ENCODE measurements at places on chromosomes 3 and 15. TPM values are rescaled to one million over a fixed set of nuclear protein-coding genes. Genes with fewer than 3 reads are reported as not detected.
A peak's percentile ranks its signal among the peaks of the same experiment; 100 is the strongest.

DNA sequence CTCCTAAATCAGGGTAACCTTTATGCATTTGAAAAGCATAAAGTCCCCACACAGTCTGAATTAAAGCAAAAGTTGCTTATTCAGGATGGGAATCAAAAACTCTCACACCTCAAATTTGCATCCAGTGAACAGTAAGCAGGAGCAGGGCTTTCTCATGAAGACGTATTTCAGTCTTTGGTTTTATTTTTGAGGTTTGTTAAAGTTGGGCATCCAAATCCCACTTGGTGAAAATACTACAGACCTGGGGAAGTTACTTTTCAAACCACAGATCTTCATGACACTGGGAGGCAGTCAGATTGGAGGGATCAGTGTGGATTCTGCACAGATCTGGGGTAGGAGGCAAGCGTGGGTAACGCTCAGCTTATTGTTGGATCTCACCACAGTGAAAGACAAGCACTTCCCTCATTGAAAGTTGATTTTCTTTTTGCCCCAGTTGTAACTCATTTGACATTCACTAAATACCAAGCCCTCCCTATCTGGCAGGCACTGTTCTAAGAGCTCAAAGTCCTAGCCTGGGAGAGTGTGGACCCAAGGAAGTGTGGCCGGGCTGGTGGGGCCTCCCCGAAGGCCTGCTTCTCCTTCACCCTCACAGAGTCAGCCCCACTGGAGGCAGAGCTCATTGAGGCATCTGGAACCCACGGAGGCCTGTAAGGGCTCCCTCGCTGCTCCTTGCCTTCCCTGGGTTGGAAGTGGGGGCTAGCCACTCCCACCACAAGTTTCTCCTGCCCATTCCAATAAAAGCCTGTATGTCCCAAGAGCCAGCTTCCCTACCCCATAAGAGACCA, 783 bp upstream of the ISG20 start:
- DNase-seq: no peak

- DNase-seq: no peak
These were observed 25.2 kb upstream of the CCK start for GRCh38 chr3:42290966-42291714.

DNA sequence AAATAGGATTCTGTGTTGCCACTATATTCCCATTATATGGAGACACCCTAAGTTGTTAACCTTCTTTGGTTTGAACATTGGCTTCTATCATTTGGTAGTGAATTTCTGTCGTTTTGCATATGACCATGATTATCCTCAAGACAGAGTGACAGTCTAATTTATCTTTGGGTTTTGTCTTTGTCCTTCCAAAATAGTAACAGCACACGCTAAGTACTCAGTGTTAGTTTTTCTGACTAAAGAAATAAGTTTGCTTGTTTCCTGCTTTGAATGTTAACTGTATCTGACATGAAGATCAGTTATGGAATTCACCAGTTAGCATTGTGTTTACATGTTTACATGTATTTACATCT, 352.5 kb upstream of the GRM7 start:
- no peak for DNase-seq

DNA sequence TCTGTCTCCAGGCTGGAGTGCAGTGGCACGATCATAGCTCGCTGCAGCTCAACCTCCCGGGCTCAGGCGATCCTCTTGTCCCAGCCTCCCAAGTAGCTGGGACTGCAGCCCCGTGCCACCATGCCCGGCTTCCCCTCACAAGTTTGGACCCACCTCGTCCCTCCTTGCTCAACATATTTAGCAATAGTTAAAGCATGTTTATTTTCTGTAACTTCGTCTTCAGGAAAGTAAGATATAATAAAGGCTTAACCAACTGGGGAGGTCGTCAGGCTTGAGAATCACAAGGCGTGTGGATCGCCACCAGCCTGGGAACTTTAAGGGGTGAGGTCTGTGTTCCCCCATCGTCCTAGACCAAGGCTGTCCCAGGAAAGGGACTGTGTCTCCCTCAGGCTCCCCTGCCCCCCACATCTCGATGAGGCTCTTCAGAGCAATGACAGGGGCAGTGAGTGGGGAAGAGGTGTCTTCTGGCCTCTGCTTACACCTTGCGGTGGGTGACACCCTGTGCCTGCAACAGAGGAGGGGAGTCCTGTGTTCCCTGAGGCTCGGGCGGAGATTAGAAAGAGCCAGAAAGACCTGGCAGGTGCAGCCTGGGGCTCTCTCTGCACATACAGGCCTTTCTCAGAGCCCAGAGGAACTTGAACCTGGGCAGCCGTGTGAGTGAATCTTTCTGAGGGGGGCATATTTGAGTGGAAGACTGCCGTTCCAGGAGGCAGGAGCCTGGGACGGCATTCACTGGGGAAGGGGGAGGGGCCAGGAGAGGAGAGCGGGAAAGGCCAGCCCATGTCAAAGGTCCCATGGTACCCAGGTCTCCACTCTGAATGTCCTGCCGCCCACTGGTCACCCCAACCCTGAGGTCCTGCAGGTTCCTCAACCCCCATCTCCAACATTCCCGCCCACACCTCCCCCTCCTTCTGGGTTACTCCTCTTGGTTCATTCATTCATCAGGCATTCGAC, 152.3 kb downstream of the SMAD6 start:
- peak; percentile 5 for DNase-seq

GRCh38 chr3:185311991-185312390, 50.9 kb upstream of the MAP3K13 start:
- DNase-seq: no peak

GRCh38 chr3:144332868-144333267, 361.2 kb downstream of the DIPK2A start:
- no peak for DNase-seq

DNA sequence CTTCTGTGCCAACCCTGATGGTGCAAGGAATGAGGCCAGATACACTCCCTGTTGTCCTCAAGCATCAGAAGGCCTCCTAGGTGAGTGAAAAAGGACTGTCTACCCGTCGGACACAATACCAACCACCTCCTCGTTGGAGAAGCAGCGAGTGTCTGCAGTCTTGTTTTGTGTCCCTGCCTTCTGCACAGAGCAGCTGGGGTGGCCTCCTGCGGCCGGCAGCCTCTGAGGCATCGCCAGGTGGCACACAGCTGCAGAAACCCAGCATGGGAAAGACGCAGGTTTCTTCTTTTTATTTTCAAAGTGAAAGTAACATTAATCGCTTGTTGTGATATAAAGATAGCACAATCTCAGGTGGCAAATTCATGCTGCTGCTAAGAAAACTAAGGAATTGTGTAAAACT, 509.9 kb downstream of the OCA2 start:
- DNase-seq: no peak

GRCh38 chr3:59065240-59065639, 15.4 kb upstream of the CFAP20DC start:
- DNase-seq: no peak

DNA sequence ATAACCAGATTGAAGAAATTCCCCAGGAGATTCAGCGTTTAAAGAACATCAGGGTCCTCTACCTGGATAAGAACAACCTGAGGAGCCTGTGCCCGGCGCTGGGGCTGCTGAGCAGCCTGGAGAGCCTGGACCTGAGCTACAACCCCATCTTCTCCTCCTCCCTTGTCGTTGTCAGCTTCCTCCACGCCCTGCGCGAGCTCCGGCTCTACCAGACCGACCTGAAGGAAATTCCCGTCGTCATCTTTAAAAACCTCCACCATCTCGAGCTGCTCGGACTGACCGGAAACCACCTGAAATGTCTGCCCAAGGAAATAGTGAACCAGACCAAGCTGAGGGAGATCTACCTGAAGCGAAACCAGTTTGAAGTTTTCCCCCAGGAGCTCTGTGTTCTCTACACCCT, 9.4 kb upstream of the LRRC34 start:
- DNase-seq: no peak

- DNase-seq: peak; percentile 56
These were observed 251.9 kb upstream of the TGFBR2 start for GRCh38 chr3:30354513-30354912.

DNA sequence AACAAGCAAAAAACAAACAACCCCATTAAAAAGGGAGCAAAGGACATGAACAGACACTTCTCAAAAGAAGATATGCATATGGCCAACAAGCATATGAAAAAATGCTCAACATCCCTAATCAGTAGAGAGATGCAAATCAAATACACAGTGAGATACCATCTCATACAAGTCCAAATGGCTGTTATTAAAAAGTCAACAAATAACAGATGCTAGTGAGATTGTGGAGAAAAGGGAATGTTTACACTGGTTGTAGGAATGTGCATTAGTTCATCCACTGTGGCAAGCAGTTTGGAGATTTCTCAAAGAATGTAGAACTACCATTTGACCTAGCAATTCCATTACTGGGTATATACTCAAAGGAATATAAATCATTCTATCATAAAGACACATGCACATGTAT, 44.5 kb downstream of the RIOX2 start:
- DNase-seq: no peak

DNA sequence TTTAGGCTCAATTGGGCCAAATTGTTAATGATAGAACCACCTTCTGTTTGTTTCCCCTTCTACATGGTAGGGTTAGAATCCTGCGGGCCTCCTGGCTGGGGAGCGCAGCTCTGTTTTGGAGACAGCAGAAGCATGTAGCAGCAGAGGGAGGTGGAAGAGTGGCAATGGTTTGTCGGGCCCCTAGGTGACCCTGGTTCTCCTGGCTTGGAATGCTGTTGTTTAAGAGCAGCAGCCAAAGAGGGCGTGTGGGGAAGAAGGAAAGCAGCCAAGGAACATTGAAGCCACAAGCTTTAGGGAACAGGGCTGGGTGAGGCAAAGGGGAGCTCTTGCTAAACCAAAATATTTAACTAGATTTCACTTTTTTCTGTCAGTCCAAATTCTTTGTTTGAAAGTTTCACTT, 213.7 kb upstream of the NR2E3 start:
- DNase-seq: peak; percentile 71

DNA sequence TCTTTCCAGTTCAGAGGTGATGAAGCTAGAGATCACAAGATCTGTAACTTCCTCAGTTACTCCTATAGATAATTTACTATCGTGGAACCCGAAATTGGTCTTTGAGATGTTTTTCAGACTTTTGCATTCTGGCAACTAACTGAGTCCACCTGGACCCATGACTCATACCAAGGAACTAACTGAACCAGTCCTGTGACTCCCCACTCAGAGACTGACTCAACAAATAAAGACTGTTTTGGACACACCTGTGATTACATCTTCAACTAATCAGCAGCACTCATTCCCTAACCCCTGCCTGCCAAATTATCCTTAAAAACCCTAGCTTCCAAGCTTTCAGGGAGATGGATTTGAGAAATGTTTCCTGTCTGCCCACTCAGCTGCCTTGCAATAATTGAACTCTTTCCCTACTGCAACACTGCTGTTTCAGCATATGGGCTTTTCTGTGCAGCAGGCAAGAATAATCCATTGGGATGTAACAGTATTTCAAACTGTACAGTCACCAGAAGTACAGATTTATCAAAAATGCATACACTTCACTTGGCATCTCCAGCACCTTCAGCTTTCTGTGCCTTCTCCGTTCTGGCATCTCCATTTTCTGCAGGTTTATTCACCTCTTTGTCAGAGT, 57.7 kb downstream of the GATM start:
- no peak for DNase-seq

DNA sequence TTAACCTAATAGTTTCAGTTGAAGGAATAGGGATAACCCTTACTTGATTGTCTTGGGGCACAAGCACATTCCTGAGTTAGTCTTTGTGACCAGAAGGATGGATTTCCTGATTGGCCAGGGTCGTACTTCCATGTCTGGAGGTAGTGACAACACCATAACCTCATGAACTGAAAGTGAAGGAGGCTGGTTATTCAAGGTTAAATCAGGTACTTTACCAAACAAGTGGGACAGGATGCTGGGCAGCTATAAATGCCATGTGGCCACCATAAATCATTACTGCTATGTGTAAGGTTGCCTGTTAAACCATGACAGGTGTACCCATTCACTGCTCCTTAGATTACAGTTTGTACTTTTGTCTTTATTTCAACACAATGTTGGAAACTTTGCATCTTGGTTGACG, 128.3 kb upstream of the SAMMSON start:
- no peak for DNase-seq

DNA sequence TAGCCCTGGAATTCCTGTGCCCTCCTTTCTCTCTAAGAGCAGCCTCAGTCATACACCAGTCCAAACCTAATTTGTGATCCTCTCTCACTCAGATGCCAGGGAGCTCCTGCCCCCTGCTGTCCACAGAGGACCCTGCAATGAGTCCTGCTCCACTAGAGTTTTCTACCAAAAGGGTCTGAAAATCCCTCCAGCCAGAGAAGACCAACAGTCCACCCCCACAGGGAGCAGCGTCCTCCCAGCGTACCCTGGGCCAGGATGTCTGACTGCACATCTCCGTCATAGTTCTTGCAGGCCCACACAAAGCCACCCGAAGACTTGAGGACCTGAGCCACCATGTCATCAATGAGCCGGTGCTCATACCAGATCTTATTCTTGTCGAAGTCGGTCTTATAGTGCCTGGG, 15.4 kb downstream of the IDH2 start:
- DNase-seq: no peak

- no peak for DNase-seq
These were observed 176.1 kb upstream of the MITF start for GRCh38 chr3:69563151-69563550.

- DNase-seq: no peak
These were observed 17.8 kb downstream of the TTC14 start for GRCh38 chr3:180619723-180620122.

DNA sequence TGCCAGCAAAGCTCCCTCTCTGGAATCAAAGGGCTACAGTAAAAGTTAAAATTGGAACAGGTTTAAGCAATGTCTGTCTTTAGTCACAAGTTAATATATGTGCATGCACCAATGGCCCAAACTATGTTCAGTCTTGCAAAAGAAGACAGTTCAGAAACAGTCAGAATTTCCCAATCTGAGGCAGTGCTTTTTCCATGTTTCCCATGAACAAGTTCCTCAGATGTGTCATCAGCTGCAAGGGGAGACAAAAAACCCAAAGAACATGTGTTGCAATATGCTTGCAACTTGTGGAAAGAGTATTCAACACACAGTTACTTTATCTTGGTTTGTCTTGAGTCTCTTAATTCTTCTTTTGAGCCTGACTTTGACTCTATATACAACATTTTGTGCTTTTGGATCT, 148.4 kb downstream of the USP13 start:
- no peak for DNase-seq

DNA sequence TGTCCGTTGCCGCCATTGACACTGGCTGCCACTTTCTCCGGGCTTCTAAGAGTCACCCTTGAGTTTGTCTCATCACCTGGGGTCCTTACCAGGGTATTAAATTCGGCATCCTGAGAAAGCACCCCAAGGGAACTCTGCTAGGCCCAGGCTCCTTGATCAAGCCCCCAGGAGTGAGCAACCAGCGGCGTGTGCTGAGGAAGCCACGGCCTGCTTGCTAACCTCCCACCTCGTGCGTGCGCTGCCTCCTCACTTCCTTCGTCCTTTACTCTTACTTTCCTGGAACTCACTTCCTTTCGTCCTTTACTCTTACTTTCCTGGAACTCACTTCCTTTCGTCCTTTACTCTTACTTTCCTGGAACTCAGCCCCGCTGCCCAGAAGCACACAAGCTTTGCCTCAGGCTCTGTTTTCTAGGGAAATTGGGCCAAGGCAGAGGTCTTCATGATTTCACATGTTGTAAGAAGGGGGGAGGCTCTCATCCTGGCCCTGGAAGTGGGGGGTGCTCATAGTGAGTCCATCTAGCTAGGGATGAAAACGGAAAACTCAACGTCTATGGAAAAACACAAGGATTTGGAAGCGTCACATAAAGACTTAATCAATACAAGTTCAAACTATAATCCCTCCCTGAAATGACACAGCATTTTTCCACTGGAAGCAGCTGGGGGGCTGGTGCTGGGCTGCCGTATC, 36.7 kb upstream of the BDH1 start:
- no peak for DNase-seq

Gene GRM2
- 0.95 TPM for total RNA-seq

Gene ATP6V1A
- total RNA-seq: 19.0 TPM

Gene IL5RA
- 0.40 TPM for total RNA-seq

Gene TM4SF18
- total RNA-seq: 19.9 TPM

Gene ZDHHC3
- total RNA-seq: 94.7 TPM

Gene RASA2
- 3.0 TPM for total RNA-seq

Gene LRRC15
- 0.94 TPM for total RNA-seq

Gene CCPG1
- total RNA-seq: 62.2 TPM

Gene ZBTB47
- 184 TPM for total RNA-seq

All from heart left ventricle (tissue), 16 donors.